ENCODE measurements at places on chromosomes 7 and 10. TPM values are rescaled to one million over a fixed set of nuclear protein-coding genes. Genes with fewer than 3 reads are reported as not detected.

The SPDYE1 gene
- 0.72 TPM for polyA plus RNA-seq

The CTAGE8 gene
- 11.2 TPM for polyA plus RNA-seq

The NUTM2E gene
- 0.09 TPM for polyA plus RNA-seq

The UTF1 gene
- not detected for polyA plus RNA-seq

The KCNH2 gene
- 8.1 TPM for polyA plus RNA-seq

The HIBADH gene
- polyA plus RNA-seq, result 54.2 TPM

The HMX2 gene
- 1.1 TPM for polyA plus RNA-seq
